ENCODE measurements at places on chromosomes 12 and 14.

DNA sequence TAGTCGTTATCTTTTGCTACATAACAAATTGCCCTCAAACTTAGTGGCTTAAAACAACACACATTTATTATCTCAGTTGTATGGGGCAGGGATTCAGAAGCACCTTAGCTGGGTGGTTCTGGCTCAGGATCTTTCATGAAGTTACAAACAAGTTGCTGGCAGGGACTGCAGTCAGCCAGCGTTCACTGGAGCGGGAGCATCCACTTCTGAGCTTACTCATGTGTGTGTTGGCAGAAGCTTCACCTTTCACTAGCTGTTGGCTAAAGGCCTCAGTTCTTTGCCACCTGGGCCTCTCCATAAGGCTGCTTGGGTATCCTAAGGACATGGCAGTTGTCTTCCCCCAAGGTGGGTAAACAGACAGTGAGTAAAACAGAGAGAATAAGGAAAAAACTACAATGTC is 365.7 kb downstream of the RPS29 start:
- no peak for DNase-seq

DNA sequence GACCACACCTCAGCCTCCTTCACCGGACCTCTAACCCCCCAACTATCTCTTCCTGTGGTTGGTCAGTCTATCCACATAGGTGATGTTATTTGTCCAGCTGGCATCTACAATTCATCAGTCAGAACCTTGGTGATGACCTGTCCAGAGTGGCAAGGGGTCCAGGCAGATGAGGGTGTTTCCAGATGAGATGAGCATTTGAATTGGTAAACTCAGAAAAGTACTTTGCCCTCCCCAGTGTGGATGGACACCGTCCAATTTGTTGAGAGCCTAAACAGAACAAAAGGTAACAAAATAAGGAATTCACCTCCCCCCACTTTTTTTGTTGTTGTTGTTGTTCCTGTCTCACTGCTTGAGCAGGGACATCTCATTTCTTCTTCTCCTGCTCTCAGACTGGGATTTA is 34.3 kb upstream of the LRP6 start:
- peak; percentile 5 for DNase-seq

GRCh38 chr12:54587315-54587873 is 1.1 kb downstream of the PPP1R1A start:
- no peak for DNase-seq

- DNase-seq, result no peak
Measured at GRCh38 chr12:111574797-111575443, 24.2 kb downstream of the ATXN2 start.

DNA sequence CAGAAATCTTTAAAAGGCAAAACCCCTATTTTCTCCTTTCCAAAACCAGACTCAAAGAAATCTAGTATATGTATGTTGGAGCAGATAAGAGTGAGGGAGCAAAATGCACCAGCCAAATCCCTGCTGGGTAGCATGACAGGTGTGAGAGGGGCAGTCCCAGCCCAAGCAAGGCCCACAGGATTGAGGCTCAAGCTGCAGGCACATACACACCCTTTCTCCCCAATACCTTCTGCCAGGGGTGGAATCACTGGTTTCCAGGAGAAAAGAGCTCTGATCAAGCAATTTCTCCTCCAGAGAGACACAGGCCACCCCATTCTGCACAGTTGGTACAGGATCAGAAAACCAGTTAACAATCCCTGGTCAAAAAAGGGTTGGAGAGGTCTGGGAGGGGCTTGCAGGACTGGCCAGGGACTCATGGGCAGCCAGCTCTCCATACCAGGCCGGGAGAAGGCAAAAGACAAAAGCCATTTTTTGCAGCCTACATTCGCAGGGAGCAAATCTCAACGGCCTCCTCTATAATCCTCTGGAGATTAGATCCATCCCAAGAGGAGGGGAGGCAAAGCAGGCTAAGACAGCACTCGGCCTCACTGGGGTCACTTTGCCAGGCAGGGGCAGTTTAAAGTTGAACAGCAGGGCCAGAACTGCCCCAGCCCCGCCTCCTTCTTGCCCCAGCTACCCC is 2.1 kb downstream of the KMT2D start:
- DNase-seq, result no peak

DNA sequence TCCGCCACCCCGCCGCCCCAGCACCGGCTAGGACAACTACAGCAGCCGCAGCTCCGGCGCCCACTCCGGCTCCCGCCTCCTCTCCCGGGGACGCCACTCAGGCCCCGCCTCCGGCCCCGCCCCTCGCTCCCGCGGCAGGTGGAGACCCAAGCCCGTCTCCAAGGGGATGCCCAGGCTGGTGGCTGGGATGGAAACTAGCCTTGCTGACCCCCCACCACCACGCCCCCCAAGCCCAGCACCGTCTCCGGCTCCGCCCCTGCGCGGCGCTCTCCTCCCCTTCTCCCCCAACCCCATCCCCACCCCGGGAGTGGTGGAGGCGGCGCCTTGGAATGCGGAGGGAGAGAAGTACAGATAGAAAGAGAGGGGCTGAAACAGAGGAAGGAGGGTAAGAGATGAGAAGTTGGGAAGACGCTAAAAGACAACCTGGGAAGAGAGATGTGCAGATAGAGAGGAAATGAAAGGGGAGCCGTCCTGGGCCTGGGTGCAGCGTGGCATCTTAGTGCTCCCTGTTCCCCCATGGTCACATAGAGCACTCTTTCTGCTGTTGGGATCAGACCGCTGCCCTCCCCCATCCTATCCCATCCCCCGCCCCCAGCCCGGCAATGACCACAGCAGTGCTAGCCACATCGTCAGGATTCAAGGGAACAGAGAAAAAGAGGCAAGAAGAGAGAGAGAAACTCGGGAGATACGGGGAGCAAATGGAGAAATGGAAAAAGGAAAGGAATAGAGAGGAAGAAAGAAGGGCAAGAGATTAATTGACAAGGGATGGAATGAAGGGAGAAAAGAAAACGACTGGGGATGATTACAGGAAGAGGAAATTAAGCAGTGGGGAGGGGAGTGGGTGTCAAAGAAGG is at the start of gene ITGA7:
TSS of gene ITGA7 (minus strand) at position 64 of the 854 bp plus-strand sequence. CDS start 222 bp downstream, outside the sequence.
- DNase-seq, result peak; percentile 86

DNA sequence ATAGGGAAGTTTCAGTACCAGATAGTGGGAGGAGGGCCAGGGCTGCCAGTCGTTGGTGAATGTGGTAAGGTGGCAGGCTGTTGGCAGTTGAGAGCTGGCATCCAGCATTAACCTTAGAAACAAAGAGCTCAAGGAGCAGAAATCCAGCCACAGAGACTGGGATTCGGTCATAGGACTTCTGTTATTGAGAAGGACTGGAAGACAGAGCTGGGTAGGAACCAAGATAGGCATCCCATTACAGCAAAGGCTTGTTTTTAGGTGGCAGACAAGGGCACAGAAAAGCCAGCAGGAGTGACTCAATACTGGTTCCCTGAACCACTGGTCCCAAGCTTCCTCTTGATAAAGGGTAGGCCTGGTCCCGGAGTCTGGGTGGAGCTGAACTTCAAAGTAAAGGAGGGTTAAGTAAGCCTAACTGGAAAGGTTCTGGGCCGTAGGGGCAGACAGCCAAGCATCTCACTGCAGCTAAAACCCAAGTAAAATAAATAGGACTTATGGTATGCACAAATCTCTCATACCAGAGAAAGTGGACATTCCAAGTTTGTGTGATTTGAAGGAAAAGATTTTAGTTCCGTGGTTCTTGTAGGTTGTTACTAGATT is 147.9 kb downstream of the ETV6 start:
- DNase-seq, result peak; percentile 56

DNA sequence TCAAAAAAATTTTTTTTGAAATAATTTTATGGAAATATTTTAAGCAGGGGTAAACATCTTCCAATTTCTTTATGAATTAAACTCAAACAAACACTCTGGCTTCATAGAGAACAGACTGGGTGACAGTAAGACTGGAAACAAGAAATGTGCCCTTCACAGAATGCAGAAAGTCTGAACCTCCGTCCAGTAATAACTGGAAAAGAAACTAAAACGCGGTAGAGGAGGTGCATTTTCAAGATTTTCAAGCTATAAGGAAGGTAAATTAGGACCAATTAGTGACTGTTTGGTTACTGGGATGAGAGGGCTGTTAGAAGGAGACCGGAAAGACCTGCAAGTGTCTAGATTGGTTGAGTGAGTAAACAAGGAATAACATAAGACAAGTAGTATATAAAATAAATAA is 245.7 kb downstream of the CEP128 start:
- DNase-seq, result no peak

DNA sequence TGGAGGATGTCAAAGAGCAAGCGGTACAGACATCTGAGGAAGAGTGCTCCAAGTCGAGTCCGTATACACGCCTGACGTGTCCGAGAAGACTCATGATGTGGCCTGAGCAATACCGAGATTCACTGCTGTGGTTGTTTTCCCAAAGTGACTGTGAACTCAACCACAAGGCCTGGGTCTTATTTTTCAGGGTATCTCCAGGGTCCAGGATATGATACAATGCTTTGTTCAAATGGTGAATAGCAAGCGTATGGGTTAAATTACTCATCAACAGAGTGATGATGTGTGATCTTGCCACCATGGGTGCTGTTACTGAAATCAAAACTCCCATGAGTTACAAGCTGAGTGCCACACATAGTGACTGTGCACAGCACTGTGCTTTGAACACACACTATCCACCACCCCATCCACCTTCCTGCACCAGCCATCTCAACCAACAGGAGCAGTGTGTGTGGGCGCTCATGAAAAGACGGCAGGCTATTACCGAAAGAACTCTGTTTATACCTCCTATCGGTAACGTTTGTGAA is 109.6 kb downstream of the BCAT1 start:
- DNase-seq, result no peak

GRCh38 chr14:67269298-67270060 is 28.2 kb downstream of the PALS1 start:
- DNase-seq, result peak; percentile 37

- no peak for DNase-seq
Measured at GRCh38 chr14:56159066-56159465, 40.9 kb downstream of the PELI2 start.

- no peak for DNase-seq
Measured at GRCh38 chr12:64157110-64157509, 65.0 kb downstream of the KICS2 start.

DNA sequence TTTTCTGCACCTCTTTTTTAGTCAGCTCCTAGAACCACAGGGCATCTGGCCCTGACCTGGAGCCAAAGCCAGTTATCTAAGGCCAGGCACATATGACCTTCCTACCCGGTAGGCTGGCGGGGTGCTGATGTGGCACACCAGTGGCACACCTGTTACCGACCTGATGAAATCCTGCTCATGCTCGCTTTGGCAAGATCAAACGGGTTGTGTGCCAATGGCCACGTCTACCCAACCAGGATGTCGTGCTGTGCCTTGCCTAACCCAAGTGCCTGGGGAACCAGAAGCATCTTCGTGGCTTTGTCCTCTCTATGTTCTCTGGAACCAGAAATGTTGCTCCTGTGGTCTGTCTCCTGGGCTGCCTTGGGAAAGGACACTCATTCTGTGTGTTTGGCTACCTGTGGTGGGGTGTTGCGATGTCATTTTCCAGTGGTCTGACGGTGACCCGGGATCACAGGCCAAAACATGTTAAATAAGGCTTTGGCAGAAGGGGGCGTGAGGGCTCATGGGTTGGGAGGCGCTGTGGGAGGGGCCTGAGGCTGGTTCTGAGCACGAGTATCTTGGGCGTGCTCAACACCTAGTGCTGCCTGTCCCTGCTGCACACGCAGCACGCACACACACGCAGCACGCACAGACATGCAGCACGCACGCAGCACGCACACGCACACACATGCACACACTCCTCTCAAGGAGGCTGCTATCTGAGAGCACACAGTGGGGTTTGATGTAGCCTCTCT is 27.9 kb downstream of the CCNK start:
- DNase-seq, result no peak

- DNase-seq, result no peak
Measured at GRCh38 chr12:5806371-5807089, 138.5 kb downstream of the ANO2 start.

DNA sequence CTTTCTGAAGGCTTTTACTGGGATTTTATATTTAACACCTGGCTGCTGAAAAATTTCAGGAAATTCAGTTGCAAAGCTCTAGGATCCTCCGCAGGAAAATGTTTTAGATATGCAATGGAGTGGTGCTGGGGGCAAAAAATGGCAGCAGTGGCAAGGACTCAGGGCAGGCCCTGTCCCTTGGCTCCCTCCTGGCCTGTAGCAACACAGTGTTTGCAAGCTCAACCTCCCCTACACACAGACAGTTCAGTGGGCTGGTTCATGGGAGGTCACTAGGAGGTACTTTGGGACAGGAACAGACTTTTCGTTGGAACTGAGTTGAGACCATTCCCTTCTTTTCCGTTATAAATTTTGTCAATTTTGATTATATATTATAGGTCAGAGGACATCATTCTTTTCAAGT is 270.4 kb downstream of the ADAMTS20 start:
- no peak for DNase-seq

DNA sequence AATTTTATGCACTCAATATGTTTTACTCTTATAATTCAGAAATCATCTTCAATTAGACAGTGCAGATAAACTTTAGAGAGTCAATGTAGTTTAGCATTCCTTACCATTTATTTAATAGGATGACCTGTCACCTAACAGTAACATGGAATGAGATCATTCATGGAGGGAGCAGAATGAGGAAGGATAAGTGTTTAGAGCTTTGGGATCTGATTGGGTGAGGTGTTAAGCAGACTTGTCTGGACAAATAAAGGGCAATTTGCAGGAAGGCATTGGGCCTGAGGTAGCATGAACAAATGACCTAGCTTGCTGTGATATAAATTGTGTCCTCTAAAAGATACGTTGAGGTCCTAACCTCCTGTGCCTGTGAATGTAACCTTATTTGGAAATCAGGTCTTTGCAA is 187.4 kb downstream of the C12orf42 start:
- no peak for DNase-seq

DNA sequence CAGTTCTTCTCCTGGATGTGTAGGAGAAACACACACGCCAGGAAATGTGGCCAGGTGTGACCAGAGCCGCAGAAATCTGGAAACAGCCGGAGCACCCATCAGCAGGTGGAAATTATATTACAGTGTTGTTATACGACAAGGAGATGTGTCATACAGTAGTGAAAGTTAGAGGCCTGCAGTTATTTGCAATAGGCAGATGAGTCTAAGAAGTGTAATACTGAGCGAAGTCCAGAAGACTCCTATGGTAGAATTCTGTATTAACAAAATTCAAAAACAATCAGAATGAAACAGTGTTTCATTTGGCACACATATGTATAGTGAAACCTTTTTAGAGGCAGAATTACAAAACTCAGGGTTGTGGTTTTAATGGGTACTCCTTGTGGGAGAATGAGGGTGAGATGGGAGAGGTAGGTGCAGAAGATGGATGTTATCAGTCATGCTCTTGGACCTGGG is 39.3 kb upstream of the AMN start:
- DNase-seq, result no peak

DNA sequence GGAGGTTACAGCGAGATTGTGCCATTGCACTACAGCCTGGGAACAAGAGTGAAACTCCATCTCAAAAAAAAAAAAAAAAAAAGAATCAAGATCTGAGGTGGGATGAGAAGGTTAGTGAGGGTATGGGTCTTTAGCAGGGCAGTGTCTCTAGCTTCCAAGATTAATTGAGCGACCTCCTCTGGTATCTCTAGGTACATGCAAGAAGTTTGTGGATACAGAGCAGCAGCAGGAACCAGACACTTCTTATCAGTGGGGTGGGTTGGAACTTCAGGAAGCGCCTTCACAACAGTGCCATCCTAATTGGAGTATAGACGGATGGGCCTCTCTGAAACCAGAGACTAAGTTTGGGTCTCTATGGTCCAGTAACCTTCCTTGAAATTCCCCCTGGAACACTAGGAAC is 51.9 kb upstream of the CISTR start:
- no peak for DNase-seq

- DNase-seq, result no peak
Measured at GRCh38 chr12:40734276-40734675, 42.0 kb downstream of the CNTN1 start.

Measured in Caco-2 (cell line).